ENCODE measurements at places on chromosomes 7 and 10. TPM values are rescaled to one million over a fixed set of nuclear protein-coding genes. Genes with fewer than 3 reads are reported as not detected.

CALCR gene
- total RNA-seq: 0.08 TPM

KCP gene
- total RNA-seq: 0.19 TPM

DNA sequence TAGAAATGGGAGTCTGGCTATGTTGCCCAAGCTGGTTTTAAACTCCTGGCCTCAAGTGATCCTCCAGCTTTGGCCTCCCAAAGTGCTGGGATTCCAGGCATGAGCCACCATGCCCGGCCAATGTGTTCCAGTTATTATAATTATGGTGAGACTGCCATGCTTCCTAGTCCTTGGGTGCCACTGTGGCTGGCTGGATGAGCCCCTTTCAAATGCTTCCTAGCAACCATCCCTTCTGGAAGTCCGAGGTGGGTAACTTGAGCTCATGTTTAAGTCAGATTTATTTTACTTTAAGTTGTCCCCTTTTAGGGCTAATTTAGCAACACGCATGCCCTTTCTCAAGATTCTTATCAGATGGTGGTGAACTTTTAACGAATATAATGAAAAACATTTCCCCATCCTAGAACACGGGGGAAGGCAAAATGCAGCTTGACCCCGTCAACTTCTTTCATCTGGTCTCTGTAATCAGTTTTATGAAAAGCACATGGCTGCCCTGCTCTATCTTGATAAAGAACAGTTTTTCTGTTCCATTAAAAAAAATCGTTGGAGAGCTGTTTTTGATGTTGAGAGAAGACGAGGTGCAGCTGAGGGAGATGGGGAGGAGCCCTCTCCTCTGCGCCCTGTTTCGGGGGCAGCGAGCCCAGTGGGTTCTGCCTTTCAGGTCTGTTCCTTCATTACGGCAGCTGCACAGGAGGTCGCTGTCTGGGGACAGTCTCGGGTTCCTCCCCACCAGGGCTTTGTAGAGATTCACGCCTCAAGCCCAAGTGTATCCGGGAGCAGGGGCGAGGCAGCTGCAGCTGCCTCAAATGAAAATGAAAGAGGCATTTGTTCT, 61.0 kb upstream of the MKI67 start:
- no peak for DNase-seq

- no peak for DNase-seq
These were observed 366.1 kb upstream of the ANKRD30A start for GRCh38 chr10:36759141-36759805.

GRCh38 chr7:116726149-116726548, 54.2 kb downstream of the MET start:
- DNase-seq: no peak

GRCh38 chr7:151013733-151014497, 10.4 kb downstream of the ATG9B start:
- DNase-seq: peak; percentile 59

Data from left ventricle myocardium inferior (tissue), 1 donor.